ENCODE measurements at places on chromosomes 1 and 21.

GRCh38 chr1:40344597-40344996 is 27.5 kb upstream of the COL9A2 start:
- H3K4me3 ChIP-seq, result no peak overlapping the region
- H3K36me3 ChIP-seq, result no peaks in the 10 kb centered on the region
- no peaks in the 10 kb centered on the region for H3K27me3 ChIP-seq
- no peak overlapping the region for H3K27ac ChIP-seq

- no peak overlapping the region for H3K4me3 ChIP-seq
- DNase-seq, result peak; percentile 59
- H3K27me3 ChIP-seq, result no peaks in the 10 kb centered on the region
- no peaks in the 10 kb centered on the region for H3K36me3 ChIP-seq
Measured at GRCh38 chr1:150981177-150981804, 801 bp upstream of the ANXA9 start.

DNA sequence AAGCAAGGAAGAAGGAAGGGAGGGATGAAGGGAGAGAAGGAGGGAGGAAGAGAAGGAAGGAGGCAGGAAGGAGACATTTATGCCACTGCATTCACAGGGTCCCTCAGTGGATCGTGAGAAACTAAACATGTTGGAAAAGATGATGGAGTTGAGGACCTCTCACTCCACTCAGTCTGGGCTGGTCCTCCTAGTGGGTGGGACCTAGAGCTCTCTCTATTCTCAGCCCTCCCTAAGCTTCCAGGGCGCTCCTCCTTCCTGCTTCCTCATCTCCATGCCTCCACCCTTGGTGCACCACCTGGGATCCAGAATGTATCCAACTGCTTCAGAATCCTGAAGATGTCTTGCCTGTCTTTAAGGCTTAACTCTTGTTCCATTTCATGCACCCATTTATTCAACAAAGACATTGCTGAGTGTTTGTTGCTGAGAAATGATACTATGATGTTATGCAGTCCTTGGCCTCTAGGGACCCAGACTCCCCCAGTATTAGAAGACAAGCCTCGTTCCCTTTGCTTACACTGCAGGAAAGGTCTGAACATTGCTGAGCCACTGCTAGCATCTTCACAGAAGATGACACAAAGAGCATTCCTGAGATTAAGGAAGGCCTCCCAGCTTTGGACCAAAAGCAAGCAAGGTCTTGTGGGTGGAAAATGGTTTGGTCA is 88.5 kb downstream of the BEND5 start:
- H3K4me3 ChIP-seq, result no peak overlapping the region
- DNase-seq, result no peak
- H3K4me1 ChIP-seq, result no peaks in the 10 kb centered on the region
- H3K27ac ChIP-seq, result no peak overlapping the region
- no peaks in the 10 kb centered on the region for H3K36me3 ChIP-seq

- no peak for DNase-seq
- H3K27ac ChIP-seq, result no peak overlapping the region
- H3K27me3 ChIP-seq, result no peaks in the 10 kb centered on the region
- H3K4me3 ChIP-seq, result no peak overlapping the region
- no peaks in the 10 kb centered on the region for H3K36me3 ChIP-seq
Measured at GRCh38 chr1:118925651-118926050, 62.5 kb downstream of the TBX15 start.

DNA sequence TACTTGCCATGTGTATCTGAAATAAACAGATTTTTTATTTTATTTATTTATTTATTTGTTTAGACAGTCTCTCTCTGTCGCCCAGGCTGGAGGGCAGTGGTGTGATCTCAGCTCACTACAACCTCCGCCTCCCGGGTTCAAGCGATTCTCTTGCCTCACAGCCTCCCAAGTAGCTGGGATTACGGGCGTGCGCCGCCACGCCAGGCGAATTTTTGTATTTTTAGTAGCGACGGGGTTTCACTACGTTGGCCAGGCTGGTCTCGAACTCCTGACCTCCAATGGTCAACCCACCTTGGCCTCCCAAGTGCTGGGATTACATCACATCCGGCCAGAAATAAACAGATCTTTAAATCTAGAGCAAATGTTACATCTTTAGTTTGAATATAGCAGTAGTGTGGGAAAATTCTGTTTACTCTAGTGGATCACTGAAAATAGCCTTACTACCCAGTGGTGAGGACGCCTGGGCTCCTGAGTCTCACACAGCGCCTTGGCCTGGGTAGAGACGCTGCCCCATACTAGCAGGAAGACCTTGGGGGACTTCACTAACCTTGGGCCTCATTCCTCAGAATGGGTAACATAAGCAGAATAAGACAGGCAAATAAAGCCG is 709 bp downstream of the GART start:
- DNase-seq, result peak; percentile 48
- no peaks in the 10 kb centered on the region for H3K27me3 ChIP-seq
- peaks cover 51% of the 10 kb centered on the region for H3K4me1 ChIP-seq
- H3K36me3 ChIP-seq, result peaks cover 13% of the 10 kb centered on the region
- H3K27ac ChIP-seq, result peak overlapping the region; percentile 85
- H3K4me3 ChIP-seq, result peak overlapping the region; percentile 70

GRCh38 chr1:9593492-9594465 is 5.1 kb downstream of the TMEM201 start:
- H3K4me1 ChIP-seq, result peaks cover 53% of the 10 kb centered on the region
- no peak overlapping the region for H3K4me3 ChIP-seq
- H3K36me3 ChIP-seq, result peaks cover 28% of the 10 kb centered on the region
- no peaks in the 10 kb centered on the region for H3K27me3 ChIP-seq
- DNase-seq, result peak; percentile 95
- H3K27ac ChIP-seq, result peak overlapping the region; percentile 65
